HFF-Myc (cell line): ENCODE measurements at places on chromosomes 5 and 9.

- DNase-seq, result no peak
These were observed 31.2 kb upstream of the EXOC3 start for GRCh38 chr5:411728-412127.

DNA sequence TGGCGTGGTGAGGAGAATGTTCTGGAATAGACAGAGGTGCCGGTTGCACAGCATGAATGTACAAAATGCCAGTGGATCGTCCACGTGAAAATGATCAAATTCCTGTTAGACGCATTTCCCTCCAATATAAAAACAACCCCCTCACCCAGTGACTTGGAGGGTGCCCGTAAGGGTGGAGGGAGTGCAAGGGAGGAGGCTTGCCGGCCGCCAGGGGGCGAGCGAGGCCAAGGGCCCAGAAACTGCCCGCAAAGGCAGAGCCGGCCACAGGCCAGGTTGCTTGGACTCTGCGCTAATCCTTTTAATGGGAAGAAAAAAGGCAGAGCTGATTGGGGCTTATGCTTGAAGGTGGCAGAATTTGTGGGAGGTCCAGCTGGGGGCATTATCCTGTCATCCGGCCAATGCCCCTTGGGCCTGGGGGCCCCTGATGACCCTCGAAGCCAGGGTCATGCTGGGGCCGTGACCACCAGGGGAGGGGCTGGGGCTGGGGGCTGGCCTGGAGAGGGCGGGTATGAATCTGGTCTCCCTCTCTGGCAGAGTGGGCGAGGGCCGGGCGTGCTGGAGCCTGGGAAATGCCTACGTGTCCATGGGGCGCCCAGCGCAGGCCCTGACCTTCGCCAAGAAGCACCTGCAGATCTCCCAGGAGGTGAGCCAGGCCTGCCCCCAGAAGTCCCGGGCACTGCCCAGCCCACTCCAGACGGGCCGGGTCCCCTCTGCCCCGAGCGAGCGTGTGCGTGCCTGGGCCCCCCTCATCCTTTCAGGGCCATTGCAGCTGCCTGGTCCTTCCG lies 12.0 kb downstream of the GPSM1 start:
- no peak for DNase-seq

GRCh38 chr9:131217331-131218031 lies 58.8 kb downstream of the FAM78A start:
- no peak for DNase-seq

GRCh38 chr5:29697785-29698414 lies 1495.6 kb upstream of the CDH6 start:
- no peak for DNase-seq

DNA sequence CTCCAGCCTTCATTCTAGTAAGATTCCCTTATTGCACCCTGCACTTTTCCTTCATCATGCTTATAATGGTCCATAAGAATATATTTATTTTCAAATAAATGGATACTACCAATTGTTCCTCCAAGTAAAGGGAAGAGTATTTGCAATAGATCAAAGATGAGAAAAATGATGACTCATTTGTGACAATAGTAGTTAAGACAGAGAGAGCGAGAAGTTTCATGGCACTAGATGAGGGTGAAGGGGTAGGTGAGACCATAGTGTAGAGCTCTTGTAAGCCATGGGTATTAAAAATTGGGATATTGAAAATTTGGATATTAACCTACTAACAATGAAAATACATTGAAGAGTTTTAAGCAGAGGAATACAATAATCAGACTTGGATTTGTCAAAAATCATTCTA lies 404.6 kb downstream of the EFNA5 start:
- no peak for DNase-seq

DNA sequence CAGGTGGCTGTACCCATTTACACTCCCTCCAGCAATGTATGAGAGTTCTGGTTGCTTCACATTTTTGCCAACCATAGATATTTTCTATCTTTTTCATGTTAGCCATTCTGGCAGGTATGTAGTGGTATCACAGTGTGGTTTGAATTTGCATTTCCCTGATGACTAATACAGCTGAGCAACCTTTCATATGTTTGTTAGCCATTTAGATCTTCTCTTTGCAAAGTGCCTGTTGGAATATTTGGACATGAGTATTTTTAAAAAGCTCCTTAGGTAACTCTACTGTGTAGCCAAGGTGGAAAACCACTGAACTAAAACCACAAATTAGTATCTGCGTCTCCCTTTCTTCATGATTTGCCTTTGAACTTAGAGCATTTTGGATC lies 31.9 kb downstream of the IRF1 start:
- DNase-seq, result no peak

DNA sequence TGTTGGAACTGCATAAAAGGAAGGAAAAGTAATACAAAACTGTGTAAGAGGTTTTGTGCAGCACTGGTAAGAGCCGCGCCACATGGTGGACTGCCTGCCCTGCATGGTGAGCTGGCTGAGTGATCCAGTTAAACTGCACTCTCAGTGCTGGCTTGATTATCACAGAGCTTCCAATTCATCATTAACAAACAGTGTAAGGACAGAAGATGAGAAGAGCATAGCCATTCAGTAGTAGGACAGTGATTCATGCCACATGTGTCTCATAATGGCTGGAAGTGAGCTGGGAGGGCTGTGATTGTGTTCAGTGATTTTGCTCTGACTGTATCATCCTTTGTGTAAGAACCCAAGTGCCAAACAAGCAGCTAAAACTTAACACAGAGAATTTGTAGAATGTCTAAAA lies 14.1 kb downstream of the ASPN start:
- no peak for DNase-seq

DNA sequence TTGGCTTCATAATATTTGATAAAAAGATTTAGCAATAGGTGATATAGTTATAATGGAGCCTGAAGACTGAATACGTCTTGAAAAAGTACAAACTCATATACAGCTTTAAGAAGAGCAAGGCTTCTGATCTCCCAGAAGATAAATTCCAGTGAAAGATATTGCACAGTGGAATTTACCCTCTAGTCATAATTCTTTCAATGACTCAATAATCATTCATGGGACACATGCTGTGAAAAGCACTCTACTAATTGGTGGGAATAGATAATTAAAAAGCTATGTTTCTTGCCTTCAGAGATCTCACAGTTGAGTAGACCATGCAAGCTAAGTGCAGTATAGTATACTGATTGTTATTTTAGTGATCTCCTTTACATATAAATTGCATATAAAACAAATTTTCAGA lies 538.6 kb upstream of the CYLC2 start:
- no peak for DNase-seq

GRCh38 chr5:65434122-65434521 lies 47.6 kb downstream of the ADAMTS6 start:
- DNase-seq, result no peak

- DNase-seq, result no peak
These were observed 20.8 kb upstream of the CKMT2 start for GRCh38 chr5:81212211-81212751.

GRCh38 chr5:138408023-138408422 lies 30.8 kb upstream of the REEP2 start:
- DNase-seq, result no peak

DNA sequence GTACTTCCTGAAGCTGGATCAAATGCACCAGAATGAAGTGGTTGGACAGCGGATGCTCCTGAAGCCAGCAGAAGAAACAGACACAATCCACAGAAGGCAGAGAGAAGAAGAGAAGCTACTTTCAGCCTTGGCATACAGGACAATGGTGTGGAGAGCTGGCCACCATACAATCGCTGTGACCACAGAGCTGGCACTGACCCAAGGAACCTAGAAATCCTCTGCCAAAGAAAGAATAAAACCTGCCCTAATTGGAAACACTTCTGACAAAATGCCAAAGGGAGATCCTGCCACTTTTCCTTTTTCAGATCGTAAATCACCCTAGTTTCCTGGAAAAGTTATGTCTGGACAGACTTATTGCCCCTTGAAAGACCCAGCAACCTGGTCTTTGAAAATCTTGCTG lies 77.8 kb downstream of the BAAT start:
- DNase-seq, result no peak

DNA sequence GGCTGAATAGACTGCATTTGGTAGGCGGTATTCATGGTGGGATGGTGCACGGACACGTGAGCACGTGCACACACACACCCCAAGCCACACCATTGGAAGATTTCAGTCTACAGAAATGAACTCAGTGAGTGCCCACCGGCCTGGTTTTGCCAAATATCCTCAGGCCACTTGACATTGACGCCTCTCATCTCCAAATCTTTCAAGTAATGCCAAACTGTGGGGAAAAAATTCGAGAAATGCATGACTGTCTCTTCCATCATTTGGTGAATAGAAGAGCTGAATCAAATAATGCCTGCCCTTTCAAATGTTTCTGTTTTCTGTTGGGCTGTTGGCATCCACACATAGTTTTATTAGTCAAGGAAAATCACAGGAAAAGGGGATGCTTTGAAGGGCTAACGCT lies 182.3 kb upstream of the EFNA5 start:
- no peak for DNase-seq

DNA sequence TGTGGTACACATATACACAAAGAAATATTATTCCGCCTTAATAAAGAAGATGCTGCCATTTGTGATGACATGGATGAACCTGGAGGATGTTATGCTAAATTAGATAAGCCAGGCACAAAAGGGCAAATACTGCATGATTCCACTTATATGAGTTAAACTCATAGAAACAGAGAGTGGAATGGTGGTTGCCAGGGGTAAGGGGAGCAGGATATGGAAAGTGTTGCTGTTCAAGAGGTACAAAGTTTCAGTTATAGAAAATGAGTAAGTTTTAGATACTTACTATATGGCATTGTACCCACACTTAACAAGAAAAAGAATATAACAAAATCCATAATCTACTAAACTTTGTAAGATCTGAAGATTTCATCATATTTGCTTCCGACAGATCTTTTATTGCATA lies 252.2 kb downstream of the SYK start:
- DNase-seq, result no peak

- DNase-seq, result no peak
These were observed 189.4 kb downstream of the TENT4A start for GRCh38 chr5:6902597-6902996.

GRCh38 chr5:149099920-149100319 lies 37.1 kb upstream of the SH3TC2 start:
- no peak for DNase-seq

GRCh38 chr9:134922932-134923240 lies 5.2 kb upstream of the FCN1 start:
- DNase-seq, result no peak

GRCh38 chr5:111779922-111780292 lies 22.9 kb upstream of the NREP start:
- DNase-seq, result no peak

DNA sequence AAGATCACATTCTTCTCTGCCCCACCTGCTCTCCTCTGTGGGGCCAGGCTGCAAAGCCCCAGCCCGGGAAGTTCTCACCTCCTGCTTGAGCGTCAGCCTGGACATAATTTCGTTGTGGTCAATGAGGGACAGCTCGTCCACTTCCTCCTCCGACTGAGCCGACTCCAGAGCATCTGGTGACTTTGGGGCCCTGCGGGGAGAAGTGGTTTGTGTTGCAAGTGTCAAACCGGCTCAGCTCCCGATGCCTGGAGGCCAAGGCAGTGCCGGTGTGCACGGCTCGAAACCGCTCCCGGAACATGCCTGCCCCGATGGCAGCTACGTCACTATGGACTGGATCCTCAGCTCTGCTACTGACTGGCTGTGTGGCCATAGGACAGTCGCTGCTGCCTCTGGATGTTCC lies 52.8 kb downstream of the PRRT1B start:
- no peak for DNase-seq

DNA sequence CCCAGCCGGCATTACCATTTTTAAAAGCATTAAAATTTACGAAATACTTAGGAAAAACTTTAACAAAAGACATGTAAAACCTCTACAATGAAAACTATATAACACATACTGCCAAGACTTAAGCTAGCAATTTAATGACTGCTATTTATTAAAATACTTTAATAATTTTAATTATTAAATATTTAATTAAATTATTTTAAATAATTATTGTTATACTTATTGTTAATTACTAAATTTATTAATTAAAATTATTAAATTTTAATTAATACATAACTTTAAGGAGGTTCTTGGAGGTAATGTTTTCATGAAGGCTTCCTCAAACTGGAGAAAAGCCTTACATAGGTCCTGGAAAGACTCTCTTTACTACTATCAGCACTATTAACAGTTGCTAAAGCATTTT lies 47.5 kb downstream of the C5orf22 start:
- DNase-seq, result no peak

DNA sequence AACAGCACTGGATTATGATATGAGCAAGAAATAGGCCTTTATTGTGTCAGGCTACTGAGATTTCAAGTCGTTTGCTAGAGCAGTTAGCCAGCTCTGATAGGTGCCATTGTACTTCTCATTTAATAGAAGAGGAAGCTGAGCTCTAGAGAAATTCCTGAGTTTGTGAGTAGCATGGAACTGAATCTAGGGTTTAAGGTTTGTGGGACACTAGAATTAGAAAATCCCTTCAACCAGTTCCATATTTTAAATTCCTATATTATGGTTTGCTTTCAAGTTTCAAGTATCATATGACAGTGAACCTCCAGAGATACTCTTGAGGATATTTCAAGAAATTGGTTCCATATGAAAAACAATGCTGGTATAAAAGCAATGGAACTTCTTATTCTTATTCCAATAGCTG lies 87.6 kb downstream of the ANKRD55 start:
- DNase-seq, result no peak

DNA sequence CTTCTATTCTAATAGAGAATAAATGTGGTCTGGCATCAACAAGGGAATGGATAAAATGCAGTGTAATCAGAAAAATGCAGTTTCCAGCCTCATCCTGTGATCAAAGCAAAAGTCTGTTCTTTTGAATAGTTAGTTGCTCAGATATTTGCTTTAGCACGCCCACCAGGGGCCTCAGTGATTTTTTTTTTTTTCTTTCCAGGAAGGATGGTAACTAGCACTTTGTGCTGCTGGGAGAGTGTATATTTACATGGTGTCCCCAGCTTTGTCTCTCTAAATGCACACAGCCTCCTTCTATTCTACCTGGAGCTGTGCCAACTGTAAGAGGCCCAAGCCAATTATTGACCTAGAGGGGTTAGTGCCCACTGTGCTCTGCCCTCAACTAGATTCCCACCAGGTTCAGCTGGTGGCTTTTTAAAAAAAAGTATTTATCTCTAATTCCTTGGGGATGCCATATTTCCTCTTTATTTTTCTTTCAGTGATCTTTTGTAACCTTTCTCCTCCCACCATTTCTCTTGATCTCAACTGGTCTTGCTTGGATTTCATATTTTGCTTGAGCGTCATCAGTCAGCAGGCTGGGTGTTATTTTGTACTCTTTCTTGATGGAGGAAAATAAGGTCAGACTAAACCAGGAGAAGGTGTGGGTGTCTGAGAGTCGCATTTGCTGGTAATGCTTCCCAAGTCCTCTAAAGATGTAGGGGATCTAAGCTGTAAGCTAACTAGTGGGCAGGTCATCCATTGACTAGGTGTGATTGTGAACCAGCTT lies 193.0 kb upstream of the C9orf72 start:
- DNase-seq, result no peak
